CMK (cell line): ENCODE measurements at places on chromosomes 2 and 18.

GRCh38 chr2:231483398-231484329, 19.4 kb upstream of the NCL start:
- no peak for DNase-seq

DNA sequence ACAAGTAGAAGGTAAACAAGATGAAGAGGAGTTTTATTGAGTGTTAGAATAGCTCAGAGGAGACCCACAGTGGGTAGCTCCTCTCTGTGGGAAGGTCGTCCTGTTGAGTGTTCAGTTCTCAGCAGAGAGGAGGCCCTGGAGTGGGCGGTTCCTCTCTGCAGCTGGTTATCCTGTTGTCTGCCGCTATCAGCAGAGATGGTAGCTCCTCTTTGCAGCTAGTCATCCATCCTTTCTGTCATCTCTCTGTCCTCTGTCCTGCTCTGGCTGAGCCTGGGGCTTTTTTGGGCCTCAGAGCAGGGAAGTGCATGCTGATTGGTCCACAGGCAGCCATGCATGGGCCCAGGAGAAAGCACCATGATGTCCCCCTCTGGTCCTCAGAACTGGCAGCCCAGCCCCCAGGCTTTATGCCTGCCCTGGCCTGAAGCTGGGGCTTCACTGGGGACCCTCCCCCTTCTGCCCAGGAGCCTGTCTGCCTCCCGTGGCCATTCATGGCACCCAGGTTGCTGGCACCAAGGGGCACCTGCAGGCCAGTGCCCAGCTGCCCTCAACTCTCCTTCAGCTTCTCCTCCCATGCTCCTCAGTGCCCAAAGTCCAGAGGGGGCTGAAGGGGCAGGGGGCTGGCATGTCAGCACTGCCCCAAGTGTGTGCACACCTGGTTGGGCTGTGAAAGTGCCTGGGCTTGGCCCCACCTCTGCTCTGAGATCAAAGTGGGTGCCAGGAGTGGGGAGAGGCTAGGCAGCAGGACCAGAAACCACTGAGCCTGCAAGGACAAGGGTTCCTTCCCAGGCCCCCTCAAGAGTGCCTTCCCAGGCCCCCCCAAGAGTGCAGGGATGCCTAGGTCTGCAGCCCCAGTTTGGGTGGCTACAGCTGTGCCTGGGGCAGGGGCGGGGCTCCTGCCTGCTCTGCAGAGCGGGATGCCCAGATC, 98.7 kb downstream of the TWIST2 start:
- no peak for DNase-seq

- no peak for DNase-seq
Observed at GRCh38 chr2:100821255-100821910, 1.4 kb downstream of the NPAS2 start.

DNA sequence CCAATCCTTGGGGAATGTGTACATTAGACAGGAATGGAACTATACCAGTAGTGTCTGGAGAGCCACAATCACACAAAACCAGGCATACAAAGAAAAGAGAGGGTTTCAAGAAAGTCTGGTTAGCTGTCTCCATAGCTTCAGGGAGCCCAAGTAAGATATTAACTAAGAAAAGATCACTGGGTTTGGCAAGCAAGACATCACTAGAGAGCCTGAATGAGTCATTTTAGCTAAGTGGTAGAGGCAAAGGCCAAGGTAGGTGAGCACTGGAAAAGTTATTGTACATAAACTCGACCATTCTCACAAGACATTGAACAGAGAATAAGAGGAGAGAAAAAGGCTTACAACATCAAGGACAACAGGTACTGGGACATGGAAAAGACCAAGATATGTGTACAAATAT, 143.8 kb upstream of the ARL4C start:
- DNase-seq, result no peak

GRCh38 chr2:164701565-164701964, 80.3 kb upstream of the GRB14 start:
- no peak for DNase-seq

DNA sequence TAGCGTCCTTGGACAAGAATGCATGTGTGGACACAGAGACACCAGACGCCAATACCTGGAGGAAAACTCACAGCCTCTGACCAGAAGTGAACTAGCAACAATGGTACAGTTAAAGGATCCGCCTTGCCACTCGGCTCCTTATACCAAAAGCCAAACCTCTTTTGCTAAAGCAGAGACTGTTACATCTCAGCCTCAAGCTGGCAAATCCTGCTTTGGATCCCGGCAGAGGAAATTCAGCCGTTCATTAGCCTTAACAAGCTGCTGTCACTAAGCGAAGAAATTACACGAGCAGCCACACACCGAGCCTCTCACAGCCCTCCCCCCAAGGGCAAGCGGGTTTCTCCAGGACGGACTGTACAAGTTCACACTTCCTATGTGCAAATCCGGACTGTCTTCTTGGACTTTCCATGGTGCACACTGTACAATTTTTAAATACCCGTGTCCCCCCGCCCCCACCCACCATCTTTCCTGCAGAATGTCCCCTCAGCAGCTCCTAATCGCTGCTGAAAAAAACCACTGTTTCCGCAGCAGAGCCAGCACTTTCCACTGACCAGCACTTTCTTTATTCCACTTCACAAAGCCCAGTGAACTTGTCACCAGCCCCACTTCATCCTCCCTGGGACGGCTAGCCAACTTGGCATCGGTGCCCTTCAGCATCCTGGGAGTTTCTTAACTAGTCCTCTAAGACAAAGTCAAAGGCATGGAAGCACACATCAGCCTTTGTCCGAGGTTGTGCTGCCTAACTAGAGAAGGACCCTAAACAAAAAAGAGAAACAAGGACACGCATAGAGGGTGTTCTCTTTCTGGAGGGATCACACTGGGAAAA, 1.5 kb downstream of the KLF7 start:
- no peak for DNase-seq

DNA sequence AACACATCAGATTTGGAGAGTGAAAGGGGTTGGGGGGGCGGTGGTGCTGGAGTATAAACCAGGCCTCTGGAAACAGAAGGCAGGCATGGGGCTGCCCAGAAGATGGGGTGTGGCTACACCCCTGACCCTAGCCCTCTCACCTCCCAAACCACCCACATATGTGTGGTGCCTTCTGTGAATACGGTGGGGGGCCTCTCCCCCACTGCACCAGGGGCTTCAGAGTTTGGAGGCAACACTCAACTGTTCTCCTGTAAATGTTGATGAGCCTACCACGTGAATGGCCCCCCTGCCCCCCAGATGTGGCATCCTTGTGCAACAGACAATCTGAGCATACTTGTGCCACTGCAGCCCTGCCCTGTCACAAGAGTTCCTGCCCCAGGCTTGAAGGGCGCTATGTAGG, 19.5 kb downstream of the FBXO41 start:
- DNase-seq, result no peak

DNA sequence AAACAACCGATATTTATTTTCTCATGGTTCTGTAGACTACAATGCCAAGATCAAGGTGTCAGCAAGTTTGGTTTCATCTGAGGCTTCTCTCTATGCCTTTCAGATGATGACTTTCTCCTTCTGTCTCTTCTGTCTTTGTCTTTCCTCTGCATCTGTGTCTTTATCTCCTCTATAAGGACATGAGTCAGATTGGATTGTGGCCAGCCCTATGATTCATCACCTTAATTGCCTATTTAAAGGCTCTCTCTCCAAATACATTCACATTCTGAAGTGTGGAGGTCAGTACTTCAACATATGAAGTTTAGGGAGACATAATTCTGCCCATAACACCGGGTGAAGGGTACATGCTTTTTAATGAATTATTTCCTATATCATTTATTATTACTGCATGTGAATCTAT, 71.2 kb upstream of the CNTNAP5 start:
- no peak for DNase-seq

- DNase-seq, result no peak
Observed at GRCh38 chr18:80246445-80247392, 595 bp downstream of the PARD6G start.

- no peak for DNase-seq
Observed at GRCh38 chr2:104850361-104851290, 3.3 kb upstream of the POU3F3 start.

GRCh38 chr2:132577686-132578085, 92.3 kb downstream of the LYPD1 start:
- DNase-seq, result no peak

GRCh38 chr2:27762951-27763906, 8.3 kb upstream of the MRPL33 start:
- no peak for DNase-seq

DNA sequence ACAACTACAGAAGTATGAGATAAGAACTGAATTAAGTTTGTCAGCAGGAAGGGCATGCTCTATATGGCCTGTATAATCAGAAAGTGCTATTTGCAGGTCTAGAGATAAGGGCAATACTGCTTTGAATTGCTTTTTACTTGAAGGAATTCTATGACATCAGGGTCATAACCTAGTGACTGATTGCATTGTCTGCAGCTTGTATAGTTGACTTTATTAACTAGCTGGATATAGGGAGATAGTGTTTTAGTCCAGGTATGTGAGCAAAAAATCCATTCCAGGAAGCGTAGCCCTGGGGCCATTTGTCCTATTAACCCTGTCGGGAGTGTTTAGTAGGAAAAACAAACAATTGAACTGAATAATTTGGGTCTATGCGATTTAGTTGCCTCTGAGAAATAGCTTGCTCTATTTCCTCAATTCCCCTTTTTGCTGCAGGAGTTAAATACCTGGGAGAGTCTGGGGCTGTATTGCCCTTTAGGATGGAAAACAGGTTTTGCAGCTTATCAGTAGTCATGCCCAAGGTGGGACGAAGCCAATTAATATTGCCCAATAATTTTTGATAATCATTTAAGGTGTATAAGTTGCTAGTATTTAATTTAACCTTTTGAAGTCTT, 30.0 kb downstream of the HTR2B start:
- no peak for DNase-seq

DNA sequence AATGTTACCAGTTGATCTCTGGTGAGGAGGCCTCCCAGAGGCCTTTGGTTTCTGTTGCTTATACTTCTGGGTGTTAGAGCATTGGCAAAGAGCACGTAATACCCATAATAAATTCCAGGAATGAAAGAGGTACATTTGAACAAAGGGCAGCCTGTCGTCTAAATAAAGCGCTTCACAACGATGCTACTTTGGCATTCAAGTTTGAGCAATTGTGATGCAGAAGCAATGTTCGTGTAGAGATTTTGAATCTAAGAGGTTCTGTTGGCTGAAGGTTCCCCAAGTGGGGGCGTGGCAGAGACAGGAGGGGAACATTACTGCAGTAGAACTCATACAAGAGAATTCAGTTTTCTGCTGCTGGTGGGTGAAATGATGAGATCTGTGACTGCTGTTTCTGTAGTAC, 27.8 kb downstream of the ZNF532 start:
- DNase-seq, result no peak

DNA sequence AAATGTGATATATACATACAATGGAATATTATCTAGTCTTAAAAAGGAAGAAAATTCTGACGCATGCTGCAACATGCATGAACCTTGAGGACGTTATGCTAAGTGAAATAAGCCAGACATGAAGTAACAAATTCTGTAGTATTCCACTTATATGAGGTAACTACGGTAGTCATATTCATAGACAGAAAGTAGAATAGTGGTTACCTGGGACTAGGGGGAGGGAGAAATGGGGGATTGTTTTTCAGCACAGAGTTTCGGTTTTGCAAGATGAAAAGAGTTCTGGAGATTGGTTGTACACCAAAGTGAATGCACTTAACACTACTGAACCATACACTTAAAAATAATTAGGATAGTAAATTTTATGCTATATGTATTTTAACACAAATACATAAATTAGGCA, 215.9 kb upstream of the FBXO11 start:
- no peak for DNase-seq

DNA sequence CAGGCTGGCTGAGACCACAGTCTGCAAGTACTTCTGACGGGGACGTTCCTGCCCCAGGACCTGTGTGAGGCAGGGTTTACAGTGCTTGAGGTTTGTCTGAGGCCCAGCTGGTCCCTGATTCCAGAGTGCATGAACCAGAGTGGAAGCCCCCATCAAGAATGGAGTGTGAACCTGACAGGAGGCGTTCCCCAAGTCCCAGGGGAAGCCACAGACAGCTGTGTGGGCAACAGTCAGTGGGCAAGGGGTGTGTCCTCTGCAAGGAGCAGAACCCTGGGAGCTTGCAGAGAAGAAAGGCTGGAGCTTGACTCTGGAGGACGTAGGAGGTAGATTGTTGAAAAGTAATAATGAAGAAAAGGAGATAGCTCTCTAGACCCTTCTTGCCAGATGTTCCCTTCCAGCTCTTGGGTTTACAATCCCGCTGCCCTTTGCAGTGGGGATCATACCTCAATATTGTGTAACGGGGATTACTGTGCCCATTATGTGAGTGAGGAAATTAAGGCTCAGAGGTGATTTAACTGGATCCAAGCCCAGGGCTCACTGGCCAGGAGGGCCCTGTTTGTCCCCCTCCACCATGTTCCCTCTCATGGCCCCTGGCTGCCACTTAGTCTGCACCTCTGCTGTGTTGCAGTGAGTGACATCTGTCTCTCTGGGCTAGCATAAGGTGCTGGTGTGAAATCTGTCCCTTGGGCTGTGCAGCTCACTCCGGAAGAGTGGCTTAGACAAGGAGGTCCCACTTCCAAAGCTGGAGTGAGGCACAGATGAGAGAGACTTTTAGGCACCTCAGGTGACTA, 6.2 kb downstream of the DBI start:
- DNase-seq, result no peak

DNA sequence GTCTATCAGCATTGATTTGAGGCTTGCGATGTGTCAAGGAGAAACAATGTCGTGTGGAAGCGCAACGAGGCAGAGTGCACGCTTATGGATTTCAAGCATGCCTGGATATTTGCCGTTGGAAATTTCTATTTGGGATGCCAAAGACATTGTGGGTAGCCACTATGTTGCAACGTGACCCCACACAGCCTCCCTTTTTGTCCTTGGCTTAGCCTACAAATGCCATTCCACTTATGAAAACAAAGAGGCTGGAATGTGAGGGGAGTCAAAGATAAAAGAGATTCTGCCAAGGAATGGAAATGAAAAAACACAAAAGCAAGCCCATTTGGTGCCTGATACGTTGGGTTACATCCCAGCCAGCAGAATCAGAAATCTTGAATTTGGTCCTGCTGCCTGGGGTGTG, 721.2 kb downstream of the GALR1 start:
- DNase-seq, result no peak

GRCh38 chr2:118417406-118418120, 329.3 kb downstream of the INSIG2 start:
- no peak for DNase-seq

DNA sequence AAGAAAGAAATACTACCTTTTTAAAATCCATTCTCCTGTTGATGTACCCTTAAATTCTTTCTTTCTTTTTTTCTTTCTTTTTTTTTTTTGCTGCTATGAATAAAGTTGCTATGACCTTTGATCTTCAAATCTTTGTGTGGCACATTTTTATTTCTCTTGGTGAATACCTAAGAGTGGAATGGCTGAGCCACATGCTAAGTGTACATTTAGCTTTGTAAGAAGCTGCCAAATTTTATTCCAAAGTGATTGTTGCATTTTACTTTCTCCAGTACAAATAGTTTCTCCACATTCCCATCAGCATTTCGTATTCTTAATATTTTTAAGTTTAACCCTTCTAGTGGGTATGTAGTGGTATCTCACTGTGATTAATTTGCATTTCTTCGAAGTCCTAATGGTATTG, 88.8 kb upstream of the RAB27B start:
- DNase-seq, result no peak
